Jurkat, Clone E6-1 (cell line): ENCODE measurements at places on chromosomes 5 and 9.

- no peak for DNase-seq
Observed at GRCh38 chr5:81183811-81184748, 49.0 kb upstream of the CKMT2 start.

DNA sequence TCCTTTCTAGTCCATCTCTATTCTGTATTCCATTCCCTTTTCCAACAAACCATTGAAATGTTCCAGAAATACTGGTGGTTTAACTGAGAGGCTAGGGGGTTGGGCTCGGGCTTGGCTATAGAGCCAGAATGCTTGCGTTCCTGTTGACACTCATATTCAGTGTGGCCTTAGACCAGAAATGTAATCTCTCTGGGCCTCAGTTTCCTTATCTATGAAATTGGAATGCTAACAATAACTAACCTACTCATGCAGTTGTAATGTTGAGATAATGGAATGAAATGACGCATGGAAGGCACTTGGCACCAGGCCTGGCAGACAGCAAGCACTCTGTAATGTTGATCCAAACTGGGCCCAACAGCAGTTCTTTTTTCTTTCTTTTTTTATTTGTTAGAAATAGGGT is 26.8 kb downstream of the JADE2 start:
- DNase-seq, result no peak

- DNase-seq, result peak; percentile 68
Observed at GRCh38 chr9:82606492-82607382, 456.2 kb downstream of the RASEF start.

DNA sequence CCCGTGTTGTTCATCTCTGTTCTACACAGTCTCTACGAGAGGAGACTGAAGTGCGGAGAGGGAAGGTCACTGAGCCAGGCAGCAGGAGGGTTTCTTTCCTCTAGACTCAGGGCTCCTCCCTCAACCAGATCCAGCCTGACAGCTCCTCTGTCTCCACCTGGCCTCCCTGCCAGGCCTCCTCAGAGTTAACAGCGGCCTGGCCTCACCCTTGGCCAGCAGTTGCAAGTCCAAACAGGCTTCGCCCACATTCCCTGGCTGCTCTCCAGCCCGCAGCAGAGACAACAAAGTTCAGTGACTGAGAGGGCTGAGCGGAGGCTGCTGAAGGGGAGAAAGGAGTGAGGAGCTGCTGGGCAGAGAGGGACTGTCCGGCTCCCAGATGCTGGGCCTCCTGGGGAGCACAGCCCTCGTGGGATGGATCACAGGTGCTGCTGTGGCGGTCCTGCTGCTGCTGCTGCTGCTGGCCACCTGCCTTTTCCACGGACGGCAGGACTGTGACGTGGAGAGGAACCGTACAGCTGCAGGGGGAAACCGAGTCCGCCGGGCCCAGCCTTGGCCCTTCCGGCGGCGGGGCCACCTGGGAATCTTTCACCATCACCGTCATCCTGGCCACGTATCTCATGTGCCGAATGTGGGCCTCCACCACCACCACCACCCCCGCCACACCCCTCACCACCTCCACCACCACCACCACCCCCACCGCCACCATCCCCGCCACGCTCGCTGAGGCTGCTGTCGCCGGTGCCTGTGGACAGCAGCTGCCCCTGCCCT is at the start of gene HRCT1:
TSS of gene HRCT1 (plus strand) at position 291 of the 768 bp plus-strand sequence. CDS start at position 377, 86 bp downstream.
- DNase-seq, result no peak

DNA sequence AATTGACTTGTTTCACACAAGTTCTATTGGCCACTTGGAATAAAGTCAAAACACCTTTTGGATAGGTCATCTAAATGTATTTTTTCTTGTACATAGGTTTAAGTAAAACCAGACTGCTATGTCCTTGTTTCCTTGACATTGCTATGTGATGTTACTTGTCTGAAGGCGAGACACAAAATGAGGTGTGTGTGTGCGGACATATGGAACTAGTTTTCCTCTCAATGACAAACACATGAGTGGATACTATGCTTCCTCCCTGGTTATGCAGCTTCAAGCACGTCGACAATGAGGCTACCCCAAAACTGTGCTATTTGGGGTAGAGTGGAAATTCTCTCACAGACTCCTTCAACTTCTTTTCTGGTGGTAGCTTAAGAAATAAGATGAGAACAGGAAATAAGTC is 276.8 kb downstream of the GAS1 start:
- no peak for DNase-seq

- no peak for DNase-seq
Observed at GRCh38 chr9:21286659-21287058, 18.5 kb downstream of the IFNA5 start.

DNA sequence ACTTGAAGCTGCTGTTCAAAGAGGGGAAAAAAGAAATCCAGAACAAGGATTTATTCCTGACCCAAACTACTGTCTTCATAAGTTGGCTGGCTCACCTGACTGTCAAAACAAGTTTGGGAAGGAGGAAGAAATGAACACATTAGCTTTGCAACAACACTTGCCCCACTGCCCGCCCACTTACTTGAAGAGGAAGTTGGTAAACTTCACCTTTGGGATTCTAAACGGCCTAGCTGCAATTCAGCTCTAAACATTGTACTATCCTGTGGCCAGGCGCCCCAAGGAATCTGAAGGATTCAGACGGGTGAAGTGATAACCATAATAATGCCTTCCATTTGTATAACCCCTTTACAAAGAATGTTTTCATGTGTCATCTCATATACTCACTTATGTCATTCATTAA is 199.4 kb downstream of the ARRDC3 start:
- DNase-seq, result no peak

GRCh38 chr9:103183701-103184171 is 188.6 kb downstream of the CYLC2 start:
- DNase-seq, result no peak

GRCh38 chr5:9156282-9156681 is 389.6 kb downstream of the SEMA5A start:
- peak; percentile 30 for DNase-seq

GRCh38 chr5:502325-503079 is 21.7 kb downstream of the SLC9A3 start:
- DNase-seq, result peak; percentile 11

GRCh38 chr5:95812074-95812471 is 10.5 kb downstream of the GLRX start:
- DNase-seq, result no peak

DNA sequence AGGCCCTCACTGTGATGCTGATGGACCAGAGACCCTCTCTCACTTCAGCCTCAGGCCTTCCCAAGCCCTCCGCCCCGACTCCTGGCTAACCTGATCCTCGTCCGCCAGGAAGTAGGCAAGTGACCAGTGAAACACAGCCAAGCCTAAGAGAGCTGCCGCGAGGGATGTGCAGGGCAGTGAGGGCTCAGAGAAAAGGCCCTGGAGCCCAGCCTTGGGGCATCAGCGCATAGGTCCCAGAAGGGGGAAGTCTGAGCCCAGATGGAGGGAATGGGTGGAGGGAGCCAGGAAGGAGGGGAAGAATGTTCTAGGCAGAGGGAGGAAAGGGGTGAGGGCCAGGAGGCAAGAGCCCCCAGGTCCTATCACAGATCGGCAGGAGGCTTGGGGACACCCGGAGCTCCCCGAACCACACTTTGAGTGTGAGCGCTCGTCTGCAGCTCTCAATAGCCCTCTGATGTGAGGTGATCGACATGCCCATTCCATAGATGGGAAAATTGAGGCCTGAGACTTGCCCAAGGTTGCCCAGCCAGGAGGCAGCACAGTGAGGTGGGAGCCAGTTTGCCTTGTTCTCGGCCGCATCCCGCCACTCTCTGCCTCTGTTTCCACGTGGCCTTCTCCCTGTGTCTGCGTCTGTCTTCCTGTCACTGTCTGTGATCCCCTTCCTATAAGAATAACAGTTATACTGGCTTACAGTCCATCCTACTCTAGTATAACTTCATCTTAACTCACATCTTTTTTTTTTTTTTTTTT is 20.2 kb downstream of the PLPP7 start:
- DNase-seq, result no peak

DNA sequence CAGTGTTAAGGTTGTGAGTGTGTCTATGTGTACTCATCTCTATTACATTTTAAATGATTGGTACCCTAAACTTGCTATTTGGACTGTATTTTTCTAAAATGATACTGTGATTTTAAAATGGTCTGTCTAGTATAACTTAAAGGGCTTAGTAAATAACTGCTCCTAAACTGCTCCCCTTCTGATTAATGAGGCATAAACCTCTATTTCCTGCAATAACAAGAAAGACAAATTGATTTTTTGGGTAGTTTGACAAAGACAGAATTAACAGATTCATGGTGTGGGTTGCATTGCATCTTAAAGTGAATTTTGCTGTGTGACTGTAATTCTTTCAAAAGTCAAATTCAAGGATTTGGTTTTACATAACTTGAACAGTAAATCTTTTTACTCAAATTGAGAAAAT is 8.1 kb upstream of the LRRTM2 start:
- no peak for DNase-seq

- DNase-seq, result no peak
Observed at GRCh38 chr9:15276328-15276938, 30.6 kb downstream of the TTC39B start.

GRCh38 chr9:90698871-90699440 is 56.3 kb upstream of the DIRAS2 start:
- no peak for DNase-seq

DNA sequence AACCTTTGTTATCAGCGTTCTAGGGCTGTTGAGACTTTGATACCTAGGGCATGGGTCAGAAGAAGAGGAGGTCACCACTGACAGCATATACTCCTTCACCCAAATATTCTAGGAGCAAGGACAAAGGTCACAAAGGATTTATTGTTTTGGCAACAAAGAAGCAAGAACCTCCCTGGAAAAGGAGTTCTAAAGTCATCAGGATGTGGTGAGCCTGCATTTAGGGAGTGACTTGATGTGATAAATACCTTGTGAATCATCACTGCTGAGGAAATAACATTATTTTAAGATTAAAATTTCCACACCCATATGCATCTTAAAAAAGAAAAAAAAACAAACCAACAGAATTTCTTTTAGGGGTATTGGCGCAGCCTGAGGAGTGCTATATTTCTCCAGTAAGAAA is 13.9 kb downstream of the IFNA1 start:
- no peak for DNase-seq

- DNase-seq, result no peak
Observed at GRCh38 chr9:134413890-134414623, 87.8 kb downstream of the RXRA start.

- peak; percentile 38 for DNase-seq
Observed at GRCh38 chr5:135248801-135249231, 150.2 kb downstream of the MACROH2A1 start.
